ENCODE measurements at places on chromosomes 6 and 20.

DNA sequence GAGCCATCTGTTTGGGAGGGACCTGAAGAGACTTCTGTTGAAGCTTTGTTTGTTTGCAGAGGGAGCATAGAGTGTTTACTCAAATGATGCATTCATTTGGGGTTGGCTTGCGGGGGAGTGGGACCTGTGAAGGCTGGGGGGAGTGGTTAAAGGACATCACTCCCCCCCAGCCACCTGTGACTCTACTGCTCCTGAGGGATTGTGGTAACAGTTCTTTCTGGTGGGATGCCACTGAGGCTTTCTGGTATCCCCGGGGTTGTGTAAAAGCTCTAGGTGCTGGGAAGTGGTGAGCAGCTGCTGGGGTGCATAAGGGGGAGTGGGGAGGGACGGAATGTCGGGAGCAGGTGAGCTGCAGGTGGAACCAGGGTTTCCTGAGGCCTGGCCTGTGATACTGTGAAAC is 239.2 kb upstream of the QKI start:
- no peak for DNase-seq

DNA sequence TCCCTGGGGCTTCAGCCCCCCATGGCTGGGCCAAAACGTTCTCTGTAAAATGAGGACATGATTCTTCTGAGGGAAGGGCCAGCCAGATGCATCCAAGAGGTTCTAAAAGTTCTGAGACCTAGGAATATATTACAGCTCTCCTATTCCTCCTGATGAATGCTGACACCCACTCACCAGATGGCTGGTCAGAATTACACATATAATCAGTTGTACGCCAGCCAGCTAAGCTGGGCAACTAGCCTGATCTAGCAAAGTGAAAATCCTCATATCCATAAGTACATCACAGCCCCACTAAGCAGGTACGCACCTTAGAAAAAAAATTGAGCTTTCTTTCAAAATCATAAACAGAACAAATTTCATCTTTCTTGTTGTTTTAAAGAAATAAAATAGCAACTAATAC is 34.8 kb downstream of the C6orf118 start:
- DNase-seq, result no peak

- no peak for DNase-seq
Observed at GRCh38 chr6:45566882-45567281, 189.1 kb upstream of the SUPT3H start.

DNA sequence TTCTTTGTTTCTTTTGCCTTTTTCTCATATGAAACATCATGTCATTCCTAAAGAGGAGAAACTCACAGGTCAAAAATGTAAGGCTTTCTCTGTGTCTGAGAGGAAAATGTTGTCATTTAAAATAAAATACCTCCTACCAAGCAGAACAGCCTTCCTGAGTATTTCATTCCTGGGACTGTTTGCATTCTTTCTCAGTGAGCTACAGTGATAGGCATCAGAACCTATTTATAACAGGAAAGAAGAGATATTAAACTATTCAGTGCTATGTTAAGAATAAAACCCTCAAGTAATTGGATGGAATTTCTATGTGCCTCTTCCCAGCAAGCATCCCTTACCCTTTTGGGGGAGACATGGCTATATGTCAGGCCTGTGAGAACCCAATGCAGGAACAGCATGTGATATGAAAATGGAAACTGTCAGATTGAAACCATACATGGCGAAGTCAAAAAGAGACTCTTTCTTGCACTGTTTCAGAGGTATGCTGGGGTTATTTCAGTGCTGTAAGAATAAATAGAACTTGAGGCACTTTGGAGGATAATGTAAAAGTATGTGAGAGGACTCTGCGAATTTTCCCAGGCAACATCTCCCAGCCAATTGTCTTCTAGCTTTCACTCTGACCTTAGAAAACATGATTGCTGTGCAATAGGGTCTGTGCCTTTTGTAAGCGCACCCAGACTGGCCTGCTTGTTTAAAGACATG is 133.8 kb upstream of the CCN2 start:
- no peak for DNase-seq

GRCh38 chr6:107511511-107511993 is 21.6 kb downstream of the SOBP start:
- no peak for DNase-seq
